ENCODE measurements at places on chromosomes 5 and 9.

- no peak for DNase-seq
Observed at GRCh38 chr9:95691435-95691834, 174.7 kb upstream of the PTCH1 start.

DNA sequence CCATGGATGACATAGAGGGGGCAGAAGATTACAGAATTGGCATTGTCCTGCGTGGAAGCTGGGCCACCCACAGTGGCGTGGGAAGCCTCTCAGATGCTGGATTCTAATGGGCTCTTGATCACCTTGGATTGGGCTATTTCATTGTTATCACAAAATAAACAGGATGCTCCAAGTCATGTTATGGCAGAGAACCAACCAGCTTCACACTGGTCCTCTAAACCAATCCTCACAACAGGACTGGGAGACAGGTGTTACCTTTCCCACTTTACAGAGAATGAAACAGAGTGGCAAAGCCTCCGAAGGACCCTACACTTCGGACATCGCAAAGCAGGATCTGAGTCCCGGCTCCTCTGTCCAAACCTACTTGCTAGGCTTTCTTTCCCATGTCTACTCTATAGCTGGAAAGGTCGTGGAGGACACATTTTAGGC, 455 bp upstream of the SMIM3 start:
- DNase-seq = no peak

- DNase-seq = peak; percentile 64
Observed at GRCh38 chr5:33761139-33761538, 130.7 kb downstream of the ADAMTS12 start.

GRCh38 chr5:138246334-138246733, 28.1 kb downstream of the GFRA3 start:
- DNase-seq = no peak

GRCh38 chr5:151569132-151570046, 21.7 kb downstream of the FAT2 start:
- no peak for DNase-seq

DNA sequence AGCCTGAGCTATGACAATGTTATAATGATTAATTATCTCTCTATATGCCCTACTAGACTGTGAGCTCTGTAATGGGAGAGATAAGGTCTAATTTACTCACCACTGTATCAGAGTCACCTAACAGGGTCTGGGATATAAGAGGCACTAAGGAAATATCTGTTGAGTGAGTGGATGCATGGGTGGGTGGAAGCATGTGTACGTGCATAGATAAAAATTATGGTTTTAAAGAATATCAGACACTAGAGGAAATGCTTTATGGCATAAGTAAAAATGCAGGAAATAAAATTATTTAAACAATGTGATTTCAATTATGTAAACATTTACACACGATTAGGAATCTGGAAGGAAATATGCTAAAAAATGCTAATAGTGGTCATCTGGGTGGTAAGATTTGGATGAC, 137.8 kb downstream of the SPOCK1 start:
- peak; percentile 67 for DNase-seq

DNA sequence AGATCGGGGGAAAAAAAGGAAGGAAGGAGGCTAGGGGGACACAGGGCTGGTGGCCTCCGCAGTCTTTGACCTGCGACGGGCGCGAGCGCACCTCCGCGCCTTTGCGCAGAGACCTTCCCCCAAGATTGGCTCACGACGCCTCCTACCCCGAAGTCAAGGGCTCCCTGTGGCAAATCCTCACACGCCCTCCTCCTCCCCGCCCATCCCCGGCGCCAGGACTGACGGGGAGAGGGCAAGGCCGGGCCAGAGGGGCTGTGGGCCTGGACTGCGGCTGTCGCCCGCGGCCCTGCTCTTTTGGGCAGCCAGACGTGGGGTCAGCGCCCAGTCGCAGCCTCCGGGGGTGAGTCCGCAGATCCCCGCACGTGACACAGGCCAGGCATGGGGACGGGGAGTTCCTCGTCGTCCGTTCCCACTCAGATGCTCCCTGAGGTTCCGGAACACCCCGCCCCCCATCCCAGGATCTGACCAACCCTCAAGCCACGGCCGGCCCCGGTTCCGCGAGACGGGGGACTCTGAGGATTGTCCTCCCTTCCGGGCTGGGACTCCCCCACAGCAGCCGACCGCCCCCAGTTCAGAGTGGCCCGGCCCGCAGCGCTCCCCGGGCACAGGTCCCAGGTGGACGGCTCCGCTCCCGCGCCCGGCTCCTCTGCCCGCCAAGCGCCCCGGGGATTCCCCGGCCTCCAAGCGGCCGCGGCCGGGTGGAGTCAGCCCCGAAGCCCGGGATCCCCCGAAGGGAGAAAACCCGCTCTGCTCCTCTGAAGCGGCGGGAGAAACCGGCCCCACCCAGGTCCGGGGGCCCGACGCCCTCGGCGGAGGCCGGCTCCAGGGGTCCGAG, 543 bp upstream of the ANKRD33B start:
- DNase-seq = no peak

DNA sequence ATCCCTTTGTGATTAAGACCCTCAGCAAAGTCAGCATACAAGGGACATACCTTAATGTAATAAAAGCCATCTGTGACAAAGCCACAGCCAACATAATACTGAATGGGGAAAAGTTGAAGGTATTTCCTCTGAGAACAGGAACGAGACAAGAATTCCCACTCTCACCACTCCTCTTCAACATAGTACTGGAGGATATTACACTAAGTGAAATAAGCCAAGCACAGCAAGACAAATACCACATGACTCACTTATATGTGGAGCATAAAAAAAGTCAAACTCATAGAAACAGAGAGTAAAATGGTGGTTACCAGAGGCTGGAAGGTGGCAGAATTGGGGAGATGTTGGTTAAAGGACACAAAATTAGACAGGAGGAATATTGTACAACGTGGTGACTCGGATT, 118.1 kb upstream of the NFIL3 start:
- DNase-seq = peak; percentile 40

GRCh38 chr9:99851500-99851822, 29.8 kb downstream of the NR4A3 start:
- no peak for DNase-seq

- DNase-seq = no peak
Observed at GRCh38 chr5:45094876-45095440, 286.2 kb downstream of the MRPS30 start.

GRCh38 chr9:6184749-6185645, 30.6 kb upstream of the IL33 start:
- peak; percentile 52 for DNase-seq

GRCh38 chr5:143428155-143428554, 24.7 kb upstream of the NR3C1 start:
- no peak for DNase-seq

DNA sequence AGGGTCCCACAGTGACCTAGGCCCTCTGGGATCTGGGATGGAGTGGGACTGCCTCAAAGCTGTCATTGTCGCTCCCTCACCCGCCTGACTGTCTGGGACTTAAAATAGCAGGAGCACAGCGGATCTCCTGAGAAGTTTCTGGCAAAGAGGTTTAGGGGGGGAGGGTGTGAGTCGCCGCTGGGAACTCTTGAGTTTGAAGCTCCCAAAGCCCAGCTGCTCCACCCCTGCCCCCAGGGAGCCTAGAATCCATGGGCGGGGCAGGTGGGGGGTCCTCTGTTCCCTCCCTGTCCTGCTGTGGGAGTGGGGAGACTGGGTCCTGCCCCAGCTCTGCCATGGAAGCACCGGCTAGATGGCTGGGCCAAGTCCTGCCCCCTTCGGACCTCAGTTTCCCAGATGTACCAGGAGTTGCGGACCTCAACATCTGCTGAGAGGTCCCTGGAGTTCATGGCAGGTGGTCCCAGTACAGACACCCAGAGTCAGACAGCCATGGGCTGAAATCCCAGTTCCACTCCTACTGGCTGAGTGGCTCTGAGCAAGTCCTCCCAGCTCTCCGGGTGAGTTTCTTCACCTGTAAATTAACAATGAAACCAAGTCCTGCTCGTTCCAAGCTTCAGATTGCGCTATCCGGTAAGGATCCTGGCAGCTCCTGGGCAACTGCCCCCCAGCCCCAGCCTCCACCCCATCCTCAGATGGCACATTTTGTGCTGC, 985 bp upstream of the WDR38 start:
- no peak for DNase-seq

GRCh38 chr5:26872337-26872736, 166.0 kb downstream of the CDH9 start:
- no peak for DNase-seq

- no peak for DNase-seq
Observed at GRCh38 chr9:87597710-87598443, 100.2 kb downstream of the DAPK1 start.

DNA sequence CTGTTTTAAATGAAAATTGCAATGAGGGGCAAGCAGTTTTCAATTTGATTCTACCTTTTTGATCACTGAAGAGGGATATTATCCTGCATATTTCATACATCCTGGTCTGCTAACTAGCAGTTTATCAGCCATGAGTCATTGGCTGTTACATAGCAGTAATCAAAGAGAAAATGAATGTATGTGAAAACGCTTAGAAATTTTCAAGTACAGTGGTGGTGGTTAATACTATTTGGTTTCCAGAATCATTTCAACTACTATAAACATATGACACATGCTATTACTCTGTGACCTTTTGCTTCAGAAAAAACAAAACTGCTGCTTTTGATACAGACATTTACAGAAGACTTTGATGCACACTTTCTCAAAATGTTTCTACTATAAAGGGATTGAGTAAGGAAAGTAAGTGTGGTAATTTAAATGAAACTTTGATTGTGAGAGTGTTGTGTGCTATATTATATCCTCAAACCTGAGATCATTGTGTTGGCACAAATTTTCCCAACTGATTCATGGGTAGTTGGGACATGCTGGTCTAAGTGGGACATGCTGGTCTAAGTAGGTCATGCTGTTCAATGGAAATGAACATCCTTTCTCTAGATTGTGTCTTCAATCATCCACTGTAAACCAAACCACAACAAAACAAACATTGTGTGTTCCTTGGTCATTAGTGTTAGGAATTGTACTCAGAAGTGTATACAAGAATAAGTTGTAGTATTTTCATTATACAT, 5.1 kb downstream of the RNF14 start:
- no peak for DNase-seq

DNA sequence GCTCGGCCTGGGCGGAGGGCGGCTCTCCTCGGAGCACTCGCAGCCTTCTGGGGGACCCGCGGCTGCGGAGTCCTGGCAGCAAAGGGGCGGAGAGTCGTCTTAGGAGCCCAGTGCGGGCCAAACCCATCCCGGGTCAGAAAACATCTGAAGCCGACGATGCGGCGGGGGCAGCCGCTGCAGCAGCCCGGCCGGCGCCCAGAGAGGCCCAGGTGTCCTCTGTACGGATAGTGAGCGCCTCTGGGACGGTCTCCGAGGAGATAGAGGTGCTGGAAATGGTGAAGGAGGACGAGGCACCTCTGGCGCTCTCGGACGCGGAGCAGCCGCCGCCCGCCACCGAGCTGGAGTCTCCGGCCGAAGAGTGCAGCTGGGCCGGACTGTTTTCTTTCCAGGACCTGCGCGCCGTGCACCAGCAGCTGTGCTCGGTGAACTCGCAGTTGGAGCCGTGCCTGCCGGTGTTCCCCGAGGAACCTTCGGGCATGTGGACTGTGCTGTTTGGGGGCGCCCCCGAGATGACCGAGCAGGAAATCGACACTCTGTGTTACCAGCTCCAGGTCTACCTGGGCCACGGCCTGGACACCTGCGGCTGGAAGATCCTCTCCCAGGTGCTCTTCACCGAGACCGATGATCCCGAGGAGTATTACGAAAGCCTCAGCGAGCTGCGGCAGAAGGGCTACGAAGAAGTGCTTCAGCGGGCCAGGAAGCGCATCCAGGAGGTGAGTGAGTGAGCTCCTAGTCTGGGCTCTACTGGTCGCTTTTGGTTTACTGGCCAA, 1.2 kb downstream of the JMY start:
- peak; percentile 38 for DNase-seq
